ENCODE measurements at places on chromosomes 4 and X.

GRCh38 chrX:107025545-107025944, 25.5 kb upstream of the MORC4 start:
- DNase-seq = peak; percentile 10

DNA sequence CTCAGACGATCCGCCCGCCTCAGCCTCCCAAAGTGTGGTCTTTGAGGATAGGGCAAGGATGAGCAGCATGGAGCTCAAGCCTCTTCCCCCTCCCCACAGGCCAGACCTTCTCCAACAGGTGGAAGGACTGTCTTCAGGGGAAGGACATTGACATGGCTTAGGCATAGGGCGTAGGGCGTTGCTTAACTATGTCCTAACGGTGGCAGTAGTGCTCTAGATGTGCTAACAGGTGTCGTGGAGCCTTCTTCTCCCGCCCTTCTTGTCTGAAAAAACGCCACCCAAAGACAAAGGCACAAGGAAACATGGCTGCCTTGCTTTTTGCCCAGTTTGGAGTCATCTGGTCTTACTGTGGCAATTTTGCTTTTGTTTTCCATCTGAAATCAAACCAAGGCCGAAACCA, 219.8 kb downstream of the OR13H1 start:
- no peak for DNase-seq

DNA sequence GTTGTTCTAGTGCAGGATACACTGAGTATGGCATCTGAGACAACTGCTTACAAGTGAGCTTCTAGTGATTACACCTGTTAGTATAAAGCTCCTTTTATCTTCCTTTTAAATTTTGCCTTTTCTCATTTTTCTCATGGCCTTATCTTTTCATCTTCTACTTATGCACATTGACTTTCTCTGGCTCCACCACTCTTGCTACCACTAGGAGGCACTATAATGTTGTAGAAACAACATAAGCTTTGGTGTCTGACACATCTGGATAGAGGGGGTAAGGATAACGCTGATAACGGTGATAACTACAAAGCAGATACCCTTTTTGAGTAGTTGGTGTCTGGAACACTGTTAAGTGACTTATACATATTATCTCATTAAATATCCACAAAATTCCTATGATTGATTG, 187.4 kb upstream of the TEX13C start:
- DNase-seq = no peak

DNA sequence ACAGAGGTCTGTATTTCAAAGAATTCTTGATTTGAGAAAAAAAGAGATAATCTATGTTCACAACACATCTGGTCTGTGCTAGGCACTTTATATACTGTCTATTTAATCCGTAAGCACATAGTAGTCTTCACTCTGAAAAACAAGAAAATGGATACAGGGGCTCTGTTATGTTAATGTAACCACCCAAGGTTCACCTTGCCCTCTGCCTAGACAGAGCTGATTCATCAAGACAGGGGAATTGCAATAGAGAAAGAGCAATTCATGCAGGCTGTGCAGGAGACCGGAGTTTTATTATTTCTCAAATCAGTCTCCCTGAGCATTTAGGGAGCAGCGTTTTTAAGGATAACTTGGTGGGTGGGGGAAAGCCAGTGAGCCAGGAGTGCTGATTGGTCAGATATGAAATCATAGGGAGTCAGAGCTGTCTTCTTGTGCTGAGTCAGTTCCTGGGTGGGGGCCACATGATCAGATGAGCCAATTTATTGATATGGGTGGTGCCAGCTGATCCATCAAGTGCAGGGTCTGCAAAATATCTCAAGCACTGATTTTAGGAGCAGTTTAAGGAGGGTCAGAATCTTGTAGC, 92.9 kb upstream of the TNIP3 start:
- no peak for DNase-seq

DNA sequence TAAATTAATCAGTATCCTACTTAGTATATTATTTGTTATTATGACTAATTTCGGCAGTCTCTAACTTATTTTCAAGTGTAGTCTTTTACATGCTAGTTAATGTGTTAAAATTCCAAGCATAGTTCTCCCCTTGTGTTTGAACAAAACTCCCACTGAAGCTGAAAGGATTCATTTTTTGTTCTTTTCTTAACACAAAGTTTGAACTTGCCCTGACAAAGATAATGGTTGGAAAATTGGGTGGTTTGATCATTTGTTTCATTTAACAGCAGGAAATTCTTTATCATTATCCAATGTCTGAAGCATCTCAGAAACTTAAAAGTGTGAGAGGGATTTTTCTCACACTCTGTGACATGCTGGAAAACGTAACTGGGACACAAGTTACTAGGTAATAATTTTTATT, 36.0 kb downstream of the INTU start:
- no peak for DNase-seq

GRCh38 chr4:139902321-139903320, 237.0 kb downstream of the MGST2 start:
- peak; percentile 39 for DNase-seq

DNA sequence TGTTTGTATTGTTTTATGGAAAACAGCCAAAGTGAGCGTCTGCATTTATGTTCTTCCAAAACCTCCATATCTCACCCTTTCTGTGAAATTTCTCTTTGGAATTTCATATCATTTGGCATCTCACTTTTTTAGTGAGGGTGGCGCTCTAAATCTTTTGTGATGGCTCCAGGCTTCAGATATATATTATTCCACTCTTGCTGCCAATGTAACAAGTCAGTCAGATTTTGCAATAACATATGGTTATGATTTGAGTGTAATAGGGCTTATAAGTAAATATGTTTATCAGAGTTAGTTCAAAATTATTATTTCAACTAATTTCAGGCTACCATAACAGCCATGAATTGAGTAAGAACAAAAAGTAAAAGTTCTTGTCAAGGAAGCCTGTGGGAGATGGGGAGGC, 314.7 kb downstream of the PDGFC start:
- DNase-seq = peak; percentile 63

DNA sequence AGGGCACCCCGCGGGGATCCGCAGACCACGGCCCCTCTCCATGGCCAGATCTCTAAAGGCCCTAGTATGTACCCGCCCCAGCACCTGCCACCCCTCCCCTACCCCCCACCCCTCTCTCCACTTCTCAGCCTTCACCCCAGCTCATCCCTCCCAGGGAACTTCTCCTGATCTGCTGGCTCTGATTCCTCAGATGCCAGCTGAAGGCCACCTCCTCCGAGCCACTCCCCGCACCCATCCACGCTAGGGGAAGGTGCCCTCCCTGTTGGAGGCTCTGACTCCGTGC, 11.9 kb downstream of the PSAPL1 start:
- DNase-seq = no peak

- peak; percentile 93 for DNase-seq
Measured at GRCh38 chr4:54879576-54879975, 221.8 kb downstream of the KIT start.

DNA sequence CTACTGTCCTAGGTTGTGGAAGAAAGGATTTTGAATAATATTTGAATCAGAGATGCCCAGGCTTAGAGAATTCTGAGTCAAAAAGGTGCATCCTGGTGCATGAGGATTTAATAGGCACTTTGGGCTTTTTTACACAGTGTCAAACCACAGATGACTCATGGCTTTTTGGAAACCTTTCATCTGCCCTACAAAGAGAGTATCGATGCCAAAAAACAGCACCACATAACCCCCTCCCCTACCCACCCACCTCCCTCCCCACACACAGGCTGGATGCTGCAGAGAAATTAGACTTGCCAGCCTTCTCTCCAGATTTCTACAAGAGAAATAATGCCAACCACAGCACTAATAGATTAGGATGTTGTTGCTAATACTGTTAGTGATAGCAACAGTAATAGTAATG, 779.3 kb downstream of the NLGN4X start:
- no peak for DNase-seq

DNA sequence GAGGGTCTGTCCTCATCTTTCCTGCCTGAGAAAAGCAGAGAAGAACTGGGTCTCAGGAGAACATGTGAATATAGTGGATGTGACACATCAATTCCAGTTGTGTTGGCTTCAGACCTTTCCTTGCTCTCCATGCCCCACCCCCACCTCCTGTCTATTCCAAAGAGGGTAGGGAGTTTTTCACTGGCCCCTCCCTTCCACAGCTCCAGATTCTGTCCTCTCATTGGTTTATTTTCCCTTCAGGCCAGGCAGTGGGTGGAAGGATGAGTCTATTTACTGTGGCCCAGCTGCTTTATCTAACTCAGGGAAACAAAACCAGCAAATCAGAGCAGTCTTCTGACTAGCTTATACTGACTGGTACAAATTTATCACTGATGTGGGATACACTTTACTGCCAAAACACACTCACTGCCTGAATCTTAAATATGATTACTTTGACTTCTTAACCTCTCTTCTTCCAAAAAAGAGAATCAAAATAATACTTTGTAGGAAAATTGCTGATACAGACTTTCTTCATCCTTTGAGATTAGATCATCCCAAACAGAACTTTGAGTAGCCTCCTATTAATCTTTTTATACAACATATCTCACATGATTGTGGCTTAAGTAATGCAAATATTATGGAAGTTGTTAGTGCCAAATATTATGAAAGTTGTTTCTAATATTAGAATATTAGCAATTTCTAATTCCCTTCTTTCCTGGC, 221.2 kb downstream of the MID1 start:
- no peak for DNase-seq

DNA sequence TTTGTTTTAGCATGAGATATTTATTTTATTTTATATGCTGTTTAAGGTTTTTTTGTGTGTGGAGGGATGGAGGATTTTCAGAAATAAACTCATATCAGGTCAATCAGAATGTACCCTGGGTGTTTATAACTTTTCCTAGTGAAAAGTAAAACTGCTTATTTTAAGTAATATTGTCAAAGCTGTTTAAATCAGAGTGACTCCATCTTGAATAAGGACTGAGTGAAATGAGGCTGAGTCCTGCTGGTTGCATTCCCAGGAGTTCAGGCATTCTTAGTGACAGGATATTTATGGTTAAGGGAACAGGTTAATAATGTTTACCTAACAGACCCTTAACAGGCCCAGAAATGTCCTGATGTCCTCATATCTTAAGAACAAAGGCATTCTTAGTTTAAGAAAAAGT, 1160.9 kb upstream of the PCDH7 start:
- no peak for DNase-seq

- DNase-seq = peak; percentile 3
Measured at GRCh38 chr4:87717276-87718031, 67.4 kb downstream of the DMP1 start.

GRCh38 chr4:75180217-75180616, 247.3 kb downstream of the PARM1 start:
- DNase-seq = no peak

DNA sequence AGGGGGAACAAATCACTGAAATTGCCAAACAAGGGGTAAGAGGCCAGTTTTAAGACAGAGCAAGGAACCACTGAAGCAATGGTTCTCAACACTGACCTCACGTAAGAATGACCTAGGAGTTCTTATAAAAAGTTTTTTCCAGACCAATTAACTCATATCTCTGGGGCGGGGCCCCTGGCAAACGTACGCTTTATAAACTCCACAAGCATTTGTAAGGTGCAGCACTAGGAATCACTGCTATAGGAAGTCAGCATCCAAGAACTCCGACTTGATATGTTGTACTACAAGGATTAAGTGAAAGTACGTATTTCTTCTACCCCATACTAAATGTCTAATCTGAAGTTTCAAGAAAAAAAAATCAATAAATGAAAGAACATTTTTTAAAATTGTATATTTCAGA, 269.9 kb downstream of the RCHY1 start:
- no peak for DNase-seq

- no peak for DNase-seq
Measured at GRCh38 chrX:39900777-39901170, 197.0 kb downstream of the BCOR start.

- DNase-seq = no peak
Measured at GRCh38 chr4:794900-795725, 30.8 kb downstream of the CPLX1 start.

DNA sequence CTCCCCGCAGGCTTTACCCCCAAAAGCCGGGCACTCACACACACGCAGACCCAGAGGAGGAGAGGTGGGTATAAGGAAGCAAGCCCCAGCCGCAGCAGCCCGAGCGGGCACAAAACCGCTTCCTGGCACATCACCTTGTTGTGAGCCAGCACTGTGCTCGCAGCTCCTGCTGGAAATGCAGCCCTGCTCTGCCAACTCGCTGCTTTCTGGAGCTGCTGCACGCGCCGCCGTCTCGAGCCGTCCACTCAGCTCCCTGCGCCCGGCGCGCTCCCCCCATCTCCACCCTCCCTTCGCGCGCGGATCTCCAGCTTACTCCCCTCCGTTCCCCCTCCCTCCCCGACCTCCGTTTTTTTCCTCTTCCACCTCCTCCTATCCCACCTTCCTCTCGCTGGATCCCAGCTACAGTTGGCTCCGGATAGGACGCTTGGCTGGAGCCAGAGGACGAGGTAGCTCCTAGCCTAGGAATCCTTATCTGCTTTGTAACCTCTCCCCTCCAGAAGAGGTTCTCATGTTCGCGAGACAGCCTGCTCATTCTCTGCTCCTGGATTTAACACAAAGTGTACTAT, at the start of gene SPOCK3:
Gene SPOCK3 (minus strand): TSS at position 179 of the 566 bp plus-strand sequence.
- DNase-seq = peak; percentile 24

DNA sequence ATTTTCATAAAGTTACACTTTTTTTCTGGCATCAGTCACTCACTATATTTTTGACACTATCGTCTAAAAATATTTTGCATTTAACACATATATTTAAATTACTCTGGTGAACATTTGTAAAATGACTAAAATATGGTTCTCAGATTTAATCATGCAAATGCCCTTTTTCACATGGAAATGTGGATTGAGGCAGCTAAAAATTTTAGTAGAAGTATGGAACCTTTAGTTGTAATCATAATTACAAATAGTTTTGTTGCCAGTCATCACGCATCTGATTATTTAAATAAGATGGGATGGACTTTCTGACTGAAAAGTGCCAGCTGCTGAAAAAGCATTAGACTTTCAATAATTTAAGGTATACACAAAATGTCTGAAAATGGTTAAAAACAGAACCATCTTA, 119.3 kb downstream of the PDHA2 start:
- no peak for DNase-seq

DNA sequence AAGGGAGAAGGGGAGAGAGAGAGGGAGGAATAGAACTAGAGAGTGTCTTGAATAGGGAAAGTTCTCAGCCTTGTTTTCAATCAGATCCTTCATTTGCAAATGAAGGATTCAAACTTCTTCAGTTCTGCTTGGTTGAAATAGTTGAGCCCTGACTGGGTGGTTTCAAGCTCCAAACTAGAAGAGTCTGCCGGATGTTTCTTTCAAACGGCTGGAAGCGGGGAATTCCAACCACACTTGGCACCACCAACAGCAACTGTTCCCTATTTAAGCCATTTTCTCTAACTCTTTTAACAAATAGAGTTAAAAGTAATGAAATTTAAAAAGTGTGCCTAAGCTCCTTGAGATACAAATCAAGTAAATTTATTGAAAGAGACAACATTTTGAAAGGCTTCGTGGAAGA, 67.5 kb upstream of the DDX60 start:
- DNase-seq = peak; percentile 14

DNA sequence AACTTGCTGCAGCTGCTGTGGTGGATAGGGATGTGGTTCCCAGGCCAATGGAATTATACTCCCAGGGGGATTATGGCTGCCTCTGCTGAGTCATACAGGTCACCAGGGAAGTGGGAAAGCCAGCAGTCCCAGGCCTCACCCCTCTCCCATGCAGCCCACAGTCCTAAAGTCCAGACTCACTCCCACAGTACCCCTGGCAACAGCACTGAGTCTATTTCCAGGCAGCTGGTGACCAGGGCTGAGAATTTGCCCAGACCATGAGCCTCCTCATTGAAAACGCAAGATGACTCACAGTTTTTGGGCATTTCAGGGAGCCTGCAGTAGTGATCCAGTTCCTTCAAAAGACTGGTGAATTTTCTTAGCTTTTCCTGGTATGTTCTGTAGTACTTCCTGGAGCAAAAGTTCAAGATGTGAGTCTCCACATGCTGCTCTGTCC, 137.6 kb downstream of the NPNT start:
- peak; percentile 45 for DNase-seq

Data from fibroblast of upper back skin (primary cell).